ENCODE measurements at places on chromosomes 12 and 14.

GRCh38 chr14:73723797-73724661 lies 9.8 kb upstream of the PNMA1 start:
- no peak for DNase-seq

- DNase-seq = no peak
These were observed 218.9 kb upstream of the SFSWAP start for GRCh38 chr12:131491916-131492490.

DNA sequence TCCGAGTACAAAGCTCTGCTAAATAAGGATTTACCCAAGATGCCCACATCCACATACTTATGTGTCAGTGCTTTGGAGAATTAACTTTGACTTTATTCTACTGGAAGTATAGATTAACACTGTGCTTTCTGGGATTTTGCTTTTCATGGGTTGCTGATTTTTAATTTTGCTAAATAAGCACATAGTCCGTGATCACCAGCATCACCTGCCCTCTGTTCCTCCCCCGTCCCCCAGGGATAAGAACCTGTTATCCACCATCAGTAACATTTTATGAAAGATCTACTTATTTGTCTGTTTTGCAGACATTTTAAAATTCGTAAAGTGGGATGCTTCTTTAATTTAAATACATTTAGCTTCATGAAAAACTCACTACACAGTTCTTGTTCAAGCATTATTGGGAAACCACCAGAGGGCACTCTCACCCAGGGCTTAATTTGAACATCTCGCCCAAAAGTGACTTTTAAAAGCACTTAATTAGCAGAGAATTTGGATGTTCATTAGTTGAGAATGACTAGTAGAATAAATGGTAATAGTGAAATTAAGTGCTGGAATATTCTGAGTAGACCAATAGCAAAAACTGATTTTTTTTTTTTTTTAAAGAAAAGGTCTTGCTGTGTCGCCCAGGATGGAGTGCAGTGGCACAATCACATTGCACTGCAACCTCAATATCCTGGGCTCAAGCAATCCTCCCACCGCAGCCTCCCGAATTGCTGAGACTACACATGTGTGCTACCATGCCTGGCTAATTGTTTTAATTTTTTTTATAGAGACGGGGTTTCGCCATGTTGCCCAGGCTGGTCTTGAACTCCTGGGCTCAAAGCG lies 35.7 kb downstream of the MRPL42 start:
- peak; percentile 42 for DNase-seq

DNA sequence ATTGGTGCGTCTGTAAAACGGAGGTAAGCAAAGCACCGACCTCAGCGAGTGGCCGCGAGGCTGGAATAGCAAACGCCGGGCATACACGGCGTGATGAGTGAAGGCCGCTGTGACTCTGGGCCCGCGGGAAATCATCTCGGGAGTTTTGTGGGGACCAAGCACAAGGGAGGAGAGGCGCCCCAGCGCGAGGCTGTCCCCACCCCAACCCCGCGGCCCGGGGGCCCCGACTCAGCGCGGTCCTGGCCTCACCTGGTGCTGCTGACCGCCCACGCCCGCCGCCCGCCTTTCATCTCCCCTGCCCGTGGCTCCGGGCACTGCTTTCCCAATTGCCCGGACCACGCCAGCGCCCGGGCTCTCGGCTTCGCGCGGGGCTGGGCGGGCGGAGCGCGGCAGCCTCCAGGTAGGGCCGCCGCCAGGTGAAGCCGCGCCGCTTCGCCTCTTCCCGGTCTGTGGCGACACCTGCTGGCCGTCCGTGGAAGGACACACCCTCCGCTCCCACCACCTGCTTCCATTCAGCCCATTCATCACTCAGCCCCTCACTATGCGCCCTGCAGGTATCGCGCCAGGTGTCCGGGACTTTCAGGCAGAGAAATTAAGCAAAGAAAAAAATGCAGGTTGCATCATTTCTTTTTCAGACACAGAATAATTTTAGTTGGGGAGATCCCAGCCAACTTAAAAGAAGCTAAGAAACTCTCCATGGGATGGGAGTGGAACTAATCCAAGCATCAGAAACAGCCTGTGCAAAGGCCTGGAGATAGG lies 360.4 kb downstream of the MED13L start:
- peak; percentile 61 for DNase-seq

- peak; percentile 62 for DNase-seq
These were observed 23.9 kb downstream of the NCKAP1L start for GRCh38 chr12:54521293-54522060.
